ENCODE measurements at places on chromosomes 12 and 14.

- DNase-seq, result no peak
Measured at GRCh38 chr12:104011253-104011652, 38.7 kb downstream of the GLT8D2 start.

GRCh38 chr14:72111911-72112310 is 179.7 kb downstream of the RGS6 start:
- no peak for DNase-seq

DNA sequence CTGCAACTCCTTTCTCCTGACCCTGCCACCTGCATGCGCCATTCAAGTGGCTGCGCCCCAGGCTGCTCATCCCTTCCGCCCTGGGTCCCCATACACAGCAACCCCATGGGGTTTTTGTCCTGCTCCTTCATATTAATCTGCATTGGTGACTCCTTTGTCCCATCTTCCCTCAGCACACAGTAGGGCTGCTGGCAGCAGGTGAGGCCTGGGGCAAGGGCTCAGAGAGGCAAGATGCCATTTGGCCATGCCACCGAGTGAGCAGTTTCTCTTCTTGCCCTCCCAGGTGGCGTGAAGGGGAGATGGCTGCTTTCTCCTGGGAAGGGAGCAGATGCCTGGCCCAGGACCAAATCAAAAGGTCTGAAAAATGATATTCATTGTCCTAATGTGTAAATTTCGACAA is 9.1 kb downstream of the RTL1 start:
- DNase-seq, result no peak

GRCh38 chr14:81315341-81315740 is 84.8 kb downstream of the STON2 start:
- no peak for DNase-seq

DNA sequence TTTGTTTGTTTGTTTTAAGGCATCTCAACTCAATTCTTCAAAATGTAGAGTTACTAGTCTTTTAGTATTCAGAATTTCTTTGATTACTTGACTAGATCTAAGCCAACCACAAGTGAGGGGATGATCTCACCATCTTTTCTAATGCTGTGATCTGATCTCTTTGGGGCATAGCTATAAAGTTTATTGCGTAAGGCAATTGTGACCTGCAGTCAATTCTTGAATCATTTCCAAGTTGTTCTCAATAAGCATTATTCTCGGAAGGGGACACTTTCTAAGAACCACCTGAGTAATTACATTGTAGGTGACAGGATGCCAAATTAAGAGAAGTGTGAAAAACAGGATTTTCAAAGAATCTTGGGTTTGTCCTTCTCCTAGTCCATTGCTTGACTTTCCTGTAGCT is 13.1 kb downstream of the DACT1 start:
- DNase-seq, result no peak

GRCh38 chr12:127282786-127283565 is 984.0 kb upstream of the TMEM132C start:
- no peak for DNase-seq

All from urinary bladder (tissue), 4 donors.